ENCODE measurements at places on chromosomes 11 and 22.

DNA sequence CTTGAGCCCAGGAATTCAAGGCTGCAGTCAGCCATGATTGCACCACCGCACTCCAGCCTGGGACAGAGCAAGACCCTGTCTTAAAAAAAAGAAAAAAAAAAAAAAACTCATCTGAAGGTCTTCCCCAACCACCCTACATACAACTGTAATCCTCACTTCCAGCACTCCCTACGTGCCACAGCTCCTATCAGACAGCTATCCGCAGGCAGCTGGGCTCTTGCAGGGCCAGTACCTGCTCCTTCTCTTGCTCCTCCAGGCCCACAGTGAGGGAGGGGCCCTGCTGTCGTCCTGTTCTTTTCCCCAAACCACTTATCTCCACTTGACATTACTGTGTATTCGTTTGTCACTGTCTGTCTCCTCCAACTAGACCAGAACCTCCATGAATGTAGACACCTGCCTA, 156.1 kb upstream of the NECTIN1 start:
- no peak for DNase-seq

DNA sequence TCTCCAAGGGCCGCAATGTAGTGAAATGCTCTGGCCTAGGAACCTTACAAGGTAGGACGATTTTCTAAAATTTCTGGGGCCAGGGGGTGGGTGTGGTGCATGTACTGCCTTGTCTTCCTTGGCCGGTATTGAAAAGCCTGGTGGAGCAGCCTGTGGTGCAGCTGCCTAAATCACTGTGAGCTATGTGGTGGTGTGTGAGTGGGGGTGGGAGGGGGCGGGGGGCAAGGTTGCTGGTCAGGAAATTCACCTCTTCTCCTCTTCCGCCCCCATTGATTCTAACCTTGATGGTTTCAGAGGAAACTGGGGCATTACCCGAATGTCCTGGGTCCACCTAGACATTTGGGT, 137.2 kb downstream of the DBX1 start:
- DNase-seq: no peak

GRCh38 chr11:87290304-87290922, 252.7 kb downstream of the TMEM135 start:
- DNase-seq: no peak

GRCh38 chr11:113073290-113073953, 112.2 kb downstream of the NCAM1 start:
- DNase-seq: no peak

- no peak for DNase-seq
These were observed 51.0 kb upstream of the CARS1 start for GRCh38 chr11:3108183-3108721.

- DNase-seq: no peak
These were observed 22.9 kb upstream of the ASPHD2 start for GRCh38 chr22:26406118-26406517.

- DNase-seq: no peak
These were observed 24.3 kb upstream of the KCNQ1OT1 start for GRCh38 chr11:2724104-2724503.

DNA sequence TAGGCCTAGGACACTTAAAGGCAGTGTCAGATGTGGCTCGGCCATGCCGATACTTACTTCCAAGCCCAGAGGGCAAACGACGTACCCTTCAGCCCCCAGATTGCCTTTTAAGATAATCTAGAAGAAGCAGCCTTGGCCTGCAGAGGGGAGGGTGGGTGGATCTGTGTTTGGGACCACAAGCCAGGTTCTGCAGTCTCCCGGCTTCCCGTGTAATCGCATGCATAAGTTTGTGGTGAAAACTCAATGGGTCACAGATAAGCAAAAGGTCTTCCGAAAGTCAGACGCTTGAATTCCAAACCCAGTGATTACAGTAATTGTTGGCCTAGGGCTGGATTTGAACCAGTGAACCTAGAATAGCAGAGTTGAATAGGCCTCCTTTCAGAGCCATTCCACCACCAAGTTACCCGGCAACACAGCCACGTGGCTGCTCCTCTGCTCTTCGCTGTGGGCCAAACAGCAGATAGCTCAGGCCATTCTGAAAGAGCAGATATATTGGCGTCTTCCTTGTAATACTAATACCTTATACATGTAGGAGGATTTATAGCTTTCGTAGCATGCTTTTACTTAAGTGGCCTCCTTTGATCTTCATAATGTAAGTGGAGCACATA, 170.8 kb upstream of the CADM1 start:
- no peak for DNase-seq

- no peak for DNase-seq
These were observed 166.1 kb downstream of the C11orf91 start for GRCh38 chr11:33534575-33534974.

GRCh38 chr11:116371146-116371545, 401.6 kb downstream of the BUD13 start:
- DNase-seq: no peak

DNA sequence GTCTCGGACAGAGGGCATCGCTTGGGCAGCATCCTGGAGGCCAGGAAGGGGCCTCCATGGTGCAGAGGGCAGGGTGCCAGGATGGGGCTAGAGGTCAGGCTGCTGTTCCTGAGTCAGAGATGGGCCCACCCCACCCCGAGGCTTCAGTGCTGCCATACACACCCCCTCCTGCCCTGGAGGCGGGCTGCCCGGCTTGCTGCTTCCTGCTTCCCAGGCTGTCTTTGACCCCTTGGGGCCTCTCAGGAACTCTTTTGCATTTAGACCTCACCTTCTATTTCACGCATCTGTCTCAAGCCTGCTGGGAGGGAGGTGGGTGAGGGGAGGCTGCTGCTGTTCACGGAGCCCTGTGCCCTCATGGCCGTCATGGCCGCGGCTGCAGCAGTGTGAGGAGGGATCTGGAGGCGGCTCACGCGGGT, 6.6 kb upstream of the GRAMD4 start:
- no peak for DNase-seq

GRCh38 chr11:74571062-74571399, 21.4 kb upstream of the POLD3 start:
- no peak for DNase-seq

- no peak for DNase-seq
These were observed at the start of gene SLC22A9 for GRCh38 chr11:63369165-63369970. Gene SLC22A9 (plus strand): TSS chr11:63369785. CDS start chr11:63370057, 272 bp downstream.

DNA sequence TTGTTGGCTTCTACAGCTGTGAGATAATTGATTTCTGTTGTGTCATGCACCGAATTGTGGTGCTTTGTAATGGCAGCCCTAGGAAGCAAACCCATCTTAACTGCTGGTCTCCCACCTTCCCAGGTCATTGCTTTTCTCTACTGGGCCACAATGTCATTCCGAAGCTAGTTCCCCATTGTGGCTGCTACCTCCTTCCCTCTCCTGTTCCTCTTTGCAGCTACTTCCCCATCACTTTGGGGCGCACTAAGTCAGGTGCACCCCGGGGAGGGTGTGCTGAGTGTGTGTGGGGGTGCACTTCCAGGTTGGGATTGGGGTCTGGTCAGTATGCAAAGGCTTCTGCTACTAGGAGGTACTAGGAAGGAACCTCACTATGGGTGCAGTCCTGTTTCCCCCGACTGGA, 109.3 kb downstream of the ST3GAL4 start:
- no peak for DNase-seq

GRCh38 chr11:72203163-72203562, 11.2 kb downstream of the FOLR1 start:
- DNase-seq: no peak
